ENCODE measurements at places on chromosomes 7 and 10. TPM values are rescaled to one million over a fixed set of nuclear protein-coding genes. Genes with fewer than 3 reads are reported as not detected.

DNA sequence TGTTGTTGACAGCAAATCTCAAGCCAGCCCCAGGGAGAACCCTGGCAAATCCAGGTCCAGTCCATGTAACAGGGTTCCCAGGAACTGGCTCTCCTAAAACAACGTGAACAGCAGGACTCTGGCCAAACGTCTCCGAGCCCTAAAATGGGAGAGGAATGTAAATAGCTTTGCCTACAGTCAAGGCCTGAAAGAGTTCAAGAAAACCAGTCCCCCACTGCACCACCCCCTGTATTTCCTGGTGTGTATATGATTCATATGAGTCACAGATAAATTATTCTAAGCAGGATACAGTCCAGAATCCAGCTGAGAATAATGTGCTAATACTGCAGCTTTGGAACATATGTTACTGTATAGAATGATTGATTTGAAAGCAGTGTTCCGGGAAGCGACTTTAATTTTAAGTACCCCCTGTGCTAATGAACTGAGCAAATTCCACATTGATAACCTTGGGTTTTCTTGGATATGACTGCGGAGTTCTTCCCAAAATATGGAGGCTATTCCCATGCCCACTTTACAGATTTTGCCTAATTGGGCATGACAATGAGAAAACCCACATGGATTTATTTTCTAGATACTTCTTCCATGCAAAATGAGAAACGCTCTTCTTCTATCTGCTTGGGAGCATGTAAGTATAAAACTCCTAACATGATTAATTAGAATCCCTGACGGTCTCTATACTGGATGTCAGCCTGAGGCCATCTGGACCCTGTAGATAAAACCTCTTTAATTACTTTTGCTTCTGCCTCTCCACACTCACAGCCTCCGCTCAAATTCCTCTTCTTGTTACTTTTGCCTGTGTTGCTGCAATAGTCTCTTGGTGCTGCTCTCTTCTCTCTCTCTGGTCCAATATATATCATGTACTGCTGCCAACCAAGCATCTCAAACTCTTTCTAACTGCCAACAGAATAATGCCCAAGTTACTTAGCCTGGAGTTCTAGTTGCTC lies 50.2 kb downstream of the LAMB4 start:
- no peak for DNase-seq

DNA sequence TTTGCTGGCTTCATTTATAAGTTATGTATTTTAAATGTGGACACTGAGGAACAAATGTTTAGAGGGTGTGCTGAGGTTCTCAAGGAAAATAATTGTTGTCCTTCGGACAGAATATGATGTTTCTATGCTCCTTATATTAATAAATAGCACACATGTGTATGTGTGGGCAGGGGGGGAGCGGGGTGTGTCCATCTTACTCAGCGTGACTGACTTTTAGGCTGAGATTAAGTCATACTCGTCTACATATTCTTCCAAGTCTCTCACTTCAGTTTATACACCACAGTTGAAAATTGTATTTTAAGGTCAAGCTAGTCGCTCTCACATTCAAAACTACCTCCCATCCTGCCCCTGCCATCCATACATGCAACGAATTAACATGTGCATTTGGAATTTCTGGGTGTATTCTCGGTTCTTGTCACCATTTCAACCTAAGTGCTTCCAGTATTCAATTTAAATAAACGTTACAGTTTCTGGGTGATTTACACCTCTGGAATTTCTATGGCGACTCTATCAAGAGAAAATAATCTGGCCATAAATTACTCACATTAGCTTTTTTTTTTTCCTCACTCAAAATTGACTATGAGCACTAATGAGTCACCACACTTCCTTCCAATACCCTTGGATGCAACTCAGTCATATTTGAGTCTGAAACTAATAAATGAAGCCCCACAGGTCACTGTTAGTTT lies 3.3 kb downstream of the PCDH15 start:
- no peak for DNase-seq

- peak; percentile 69 for DNase-seq
Observed at GRCh38 chr10:35212856-35213255, 86.2 kb downstream of the CREM start.

GRCh38 chr7:39588416-39588815 lies 22.2 kb downstream of the YAE1 start:
- no peak for DNase-seq

- no peak for DNase-seq
Observed at GRCh38 chr7:118802726-118803125, 578.2 kb downstream of the ANKRD7 start.

DNA sequence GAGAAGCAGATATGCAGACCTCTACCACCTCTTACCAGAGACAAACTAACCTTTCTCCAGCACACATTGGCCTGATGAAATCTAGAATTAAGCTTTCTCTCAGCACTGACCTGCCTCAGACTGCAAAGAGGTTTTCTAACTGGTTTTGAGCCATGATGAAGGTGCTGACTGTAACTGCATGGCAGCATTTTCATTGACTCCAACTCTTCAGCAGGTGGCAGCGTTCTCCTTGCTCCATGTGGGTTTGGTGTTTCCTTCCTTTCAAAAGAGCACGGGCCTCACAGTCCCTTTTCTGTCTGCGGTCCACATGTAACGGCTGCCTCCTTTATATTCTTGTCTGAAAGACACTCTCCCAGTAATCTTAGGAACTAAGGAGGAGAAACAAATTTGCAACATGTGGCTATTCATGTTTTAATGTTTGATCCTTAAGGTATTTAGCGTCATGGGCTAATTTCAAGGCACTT lies 12.6 kb downstream of the KLLN start:
- peak; percentile 65 for DNase-seq

GRCh38 chr10:114094795-114095194 lies 51.1 kb downstream of the ADRB1 start:
- DNase-seq, result no peak

GRCh38 chr10:88106366-88106765 lies 242.9 kb downstream of the PTEN start:
- no peak for DNase-seq

DNA sequence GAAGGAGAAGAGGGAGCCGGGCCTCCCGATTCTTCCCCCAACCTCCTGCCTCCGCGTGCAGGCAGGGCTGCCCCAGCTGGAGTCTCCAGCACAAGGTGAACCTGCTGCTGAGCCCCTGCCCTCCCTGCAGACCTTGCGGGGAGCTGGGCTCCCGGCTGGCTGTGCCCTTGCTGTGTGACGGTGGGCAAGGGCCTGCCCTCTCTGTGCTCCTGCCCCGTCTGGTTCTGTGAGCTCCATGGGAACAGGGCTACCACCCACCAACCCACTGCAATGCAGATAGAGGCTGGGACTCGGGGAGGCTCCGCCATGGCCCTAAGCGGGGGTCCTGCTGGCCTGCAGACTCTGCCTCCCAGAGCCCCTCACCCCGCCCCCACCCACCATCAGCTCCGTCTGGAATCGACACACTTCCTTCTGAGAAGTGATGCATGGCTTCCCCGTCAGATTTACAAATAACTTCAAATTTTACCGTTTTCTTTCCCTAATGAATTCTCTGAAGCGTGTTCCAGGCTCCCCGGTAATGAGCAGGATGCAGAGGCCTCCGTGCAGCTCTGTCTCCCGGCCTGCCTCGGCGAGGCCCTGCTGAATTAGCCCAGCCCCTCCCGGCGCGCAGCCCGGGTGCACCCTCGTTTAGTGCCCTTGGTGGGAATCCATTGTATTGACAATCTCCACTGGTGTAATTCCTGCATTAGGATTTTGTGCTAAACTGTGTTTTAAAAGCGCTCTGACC lies 111.0 kb downstream of the MICALL2 start:
- no peak for DNase-seq

DNA sequence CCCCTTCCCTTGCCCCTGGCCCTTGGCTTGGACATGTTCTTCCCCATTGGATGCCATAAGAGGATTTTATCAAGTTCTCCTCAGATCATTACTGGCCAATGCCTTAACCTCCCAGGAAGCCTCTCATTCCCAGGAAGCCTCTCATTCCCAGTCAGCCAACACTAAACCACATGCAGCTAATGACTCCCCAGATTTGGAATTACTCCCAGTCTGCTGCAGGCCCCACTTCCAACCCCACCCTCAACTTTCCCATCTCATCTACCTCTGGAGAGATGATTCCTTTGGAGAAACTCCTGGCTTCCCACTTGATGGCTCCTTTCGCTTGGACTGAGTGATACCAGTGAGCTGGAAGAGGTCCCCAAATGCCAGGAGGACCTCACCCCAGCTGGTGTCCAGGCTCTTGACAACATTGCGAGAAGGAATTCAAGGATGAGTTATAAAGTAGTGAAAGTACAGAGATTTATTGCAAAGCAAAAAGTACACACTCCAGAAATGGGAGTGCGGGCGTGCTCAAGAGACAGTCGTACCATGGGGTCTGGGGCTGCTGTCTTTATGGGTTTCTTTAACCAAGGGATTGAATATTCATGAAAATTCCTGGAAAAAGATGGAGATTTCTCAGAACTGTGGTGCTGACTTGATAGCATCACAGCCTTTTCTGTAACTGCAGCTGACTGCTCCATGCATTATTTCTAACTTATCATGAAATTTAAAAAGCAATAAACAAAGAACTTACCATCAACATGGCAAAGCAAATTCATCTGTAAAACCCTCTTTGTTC lies 117.2 kb upstream of the ADCY1 start:
- no peak for DNase-seq

GRCh38 chr10:79435271-79436065 lies 10.0 kb downstream of the ZCCHC24 start:
- DNase-seq, result no peak

- no peak for DNase-seq
Observed at GRCh38 chr7:112743811-112744210, 46.4 kb downstream of the TMEM168 start.

GRCh38 chr10:492836-493235 lies 196.6 kb downstream of the DIP2C start:
- no peak for DNase-seq

DNA sequence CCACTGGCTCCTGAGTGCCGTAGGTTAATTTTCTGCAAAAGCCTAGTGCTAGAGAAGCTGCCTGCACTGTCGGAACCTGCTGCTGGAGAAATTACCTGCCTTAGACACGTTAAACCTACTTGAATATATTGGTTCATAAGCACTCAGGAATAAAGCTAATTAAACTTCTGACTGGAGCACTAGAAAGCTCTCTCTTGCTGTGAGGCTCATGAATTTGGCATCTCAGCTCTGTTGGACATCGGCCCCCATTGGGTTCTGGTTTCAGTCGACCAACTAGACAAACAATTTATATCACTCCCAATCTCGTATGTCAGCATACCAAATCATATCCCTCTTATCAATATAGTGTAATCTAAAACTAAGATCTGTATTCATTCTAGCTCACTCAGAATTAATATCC lies 52.4 kb upstream of the SEMA3C start:
- DNase-seq, result no peak

Gene NET1
- 66.0 TPM for total RNA-seq

Gene CCZ1B
- total RNA-seq, result 74.9 TPM

Gene FAM241B
- total RNA-seq, result 0.59 TPM

Gene NAT16
- total RNA-seq, result not detected

Gene CNPY1
- total RNA-seq, result not detected

Gene POM121L12
- not detected for total RNA-seq

Gene GPR37
- not detected for total RNA-seq

Data from tibial nerve (tissue), 4 donors.